ENCODE measurements at places on chromosomes 5 and 9.

DNA sequence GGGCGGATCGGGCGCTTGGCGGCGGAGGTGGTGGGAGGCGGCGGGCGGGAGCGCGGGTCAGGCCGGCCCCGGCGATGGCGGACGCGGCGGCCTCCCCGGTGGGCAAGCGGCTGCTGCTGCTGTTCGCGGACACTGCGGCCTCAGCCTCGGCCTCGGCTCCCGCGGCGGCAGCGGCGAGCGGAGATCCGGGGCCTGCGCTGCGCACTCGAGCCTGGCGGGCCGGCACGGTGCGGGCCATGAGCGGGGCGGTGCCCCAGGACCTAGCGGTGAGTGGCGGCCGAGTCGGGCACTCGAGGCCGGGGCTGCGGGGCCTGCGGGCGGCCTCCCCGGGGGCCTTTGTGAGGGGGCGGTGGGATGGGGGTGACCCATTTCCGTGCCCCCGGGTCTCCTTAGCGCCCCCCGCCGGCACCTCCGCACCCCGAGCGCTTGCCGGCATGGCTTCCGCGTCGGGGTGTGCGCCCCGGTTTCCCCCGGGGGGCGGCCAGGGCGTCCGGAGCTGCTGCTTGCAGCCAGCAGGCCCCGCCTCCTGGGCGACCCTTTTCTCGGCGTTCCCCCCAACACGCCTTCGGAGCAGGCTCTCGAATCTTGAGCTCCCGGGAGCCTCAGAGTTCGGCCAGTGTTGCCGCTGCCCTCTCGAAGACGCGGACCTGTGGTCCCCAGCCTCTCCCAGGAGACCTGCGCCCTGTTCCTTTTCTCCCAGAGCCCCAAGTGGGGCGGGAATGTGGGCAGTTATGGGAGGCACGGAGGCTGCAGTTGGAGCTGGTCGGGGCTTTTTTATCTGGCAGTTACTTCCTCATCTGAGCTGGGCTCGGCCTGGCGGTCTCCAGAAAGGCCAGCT is 456 bp downstream of the KDM3B start:
- DNase-seq = peak; percentile 74

DNA sequence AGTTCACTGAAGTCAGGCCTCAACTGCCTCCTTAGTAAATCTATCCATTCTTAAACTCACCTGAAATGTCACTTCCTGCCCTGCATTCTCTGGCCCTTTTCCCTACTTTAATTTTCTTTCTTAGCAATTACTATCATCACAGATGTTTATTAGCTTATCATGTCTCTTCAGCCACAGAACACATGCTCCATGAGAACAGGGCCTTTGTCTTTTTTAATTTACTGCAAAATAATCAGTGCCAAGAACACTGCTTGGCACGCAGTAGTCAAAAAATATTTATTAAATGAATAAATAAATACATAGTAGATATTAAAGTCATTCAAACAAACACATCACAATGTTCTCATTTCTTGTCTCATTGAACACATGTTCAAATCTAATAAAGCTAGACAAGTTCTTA is 46.2 kb downstream of the SKIC3 start:
- no peak for DNase-seq

DNA sequence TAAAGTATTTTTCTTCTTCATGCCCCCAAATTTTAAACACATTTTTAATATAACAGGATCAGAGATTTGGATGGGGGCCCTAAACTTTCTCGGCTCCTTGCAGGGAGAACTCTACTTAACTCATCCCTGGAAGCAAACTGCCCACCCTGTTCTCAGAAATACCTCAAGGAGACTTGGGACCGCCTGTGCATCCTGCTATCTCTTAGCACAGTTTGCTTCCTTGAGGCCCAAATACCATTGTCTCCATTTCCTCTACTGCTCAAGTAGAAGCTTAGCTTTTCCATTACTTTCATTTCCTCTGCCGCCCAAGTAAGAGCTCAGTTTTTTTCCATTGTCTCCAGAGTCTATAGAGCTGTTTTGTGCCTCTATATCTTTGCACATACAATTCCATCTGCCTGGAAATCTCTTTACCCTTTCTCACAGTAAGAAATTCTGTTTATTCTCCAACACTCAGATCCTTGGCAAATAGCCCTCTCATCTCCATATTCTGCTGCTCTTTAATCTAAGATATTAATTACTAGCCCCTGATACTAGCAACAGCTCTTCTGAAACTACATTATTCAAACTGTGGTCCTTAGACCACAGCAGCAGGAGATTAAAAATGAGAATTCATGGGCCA is 137.8 kb downstream of the CEMIP2 start:
- no peak for DNase-seq

DNA sequence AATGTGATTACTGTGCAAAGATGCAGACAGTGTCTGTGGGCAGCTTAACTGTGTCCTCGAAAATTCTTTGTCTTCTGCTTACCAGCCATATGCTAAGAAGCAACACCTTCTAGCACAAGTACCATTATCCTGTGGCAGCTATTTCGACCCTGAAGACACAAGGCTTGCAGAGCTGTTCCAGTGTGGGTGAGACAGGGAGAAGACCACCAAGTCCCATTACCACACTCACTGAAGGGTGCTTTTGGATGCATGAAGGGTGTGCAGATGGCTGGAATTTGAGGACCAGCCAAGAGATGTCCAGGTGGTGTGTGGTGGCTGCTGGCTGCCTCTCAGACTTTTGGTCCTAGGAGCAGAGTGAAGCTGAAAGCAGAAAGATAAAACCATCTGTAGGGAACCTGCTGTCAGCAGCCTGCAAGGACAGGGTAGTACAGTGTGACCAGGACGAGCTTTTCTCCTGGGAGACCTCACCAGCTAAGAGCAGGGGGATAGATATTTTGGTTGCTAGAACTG is 161.8 kb downstream of the ICE1 start:
- DNase-seq = no peak

DNA sequence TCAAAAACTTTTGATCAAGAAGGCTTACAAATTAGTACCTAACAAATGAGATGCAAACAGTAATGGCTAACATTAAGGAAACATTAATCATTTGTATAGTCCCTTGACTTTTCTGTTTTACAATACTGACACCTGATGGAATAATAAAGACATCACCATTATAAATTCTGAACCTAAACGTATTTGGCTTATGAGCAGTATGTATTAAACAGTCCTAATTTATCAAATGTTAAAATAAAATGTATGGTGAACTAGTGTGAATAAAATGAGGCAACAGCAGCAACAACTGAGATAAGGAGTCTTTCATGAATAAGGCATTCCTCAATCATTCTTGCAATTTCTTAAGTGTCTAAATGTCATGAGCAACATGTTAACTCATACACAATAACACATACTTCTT is 6.0 kb downstream of the PUM3 start:
- DNase-seq = no peak

DNA sequence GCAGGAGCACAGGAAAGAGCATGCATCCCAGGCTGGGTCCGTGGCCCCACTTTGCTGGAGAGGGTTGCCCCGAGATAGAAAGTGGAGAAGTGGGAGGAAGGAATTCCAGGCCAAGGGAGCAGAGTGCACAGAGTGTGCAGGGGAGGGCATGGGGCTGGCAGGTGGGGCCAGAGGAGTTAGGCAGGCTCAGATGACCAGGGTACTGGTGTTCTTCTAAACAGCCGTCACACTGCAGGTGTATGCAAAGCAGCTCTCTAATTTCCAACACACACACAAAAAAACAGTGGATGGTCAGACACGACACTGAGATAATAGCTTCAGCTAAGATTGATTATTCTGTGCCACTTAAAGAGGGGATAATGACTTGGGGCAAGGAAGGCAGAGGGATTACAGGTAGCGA is 212.2 kb downstream of the MTRR start:
- no peak for DNase-seq

- no peak for DNase-seq
Measured at GRCh38 chr5:53730943-53731342, 170.5 kb downstream of the NDUFS4 start.

GRCh38 chr5:2030131-2030530 is 147.4 kb upstream of the IRX4 start:
- DNase-seq = no peak

DNA sequence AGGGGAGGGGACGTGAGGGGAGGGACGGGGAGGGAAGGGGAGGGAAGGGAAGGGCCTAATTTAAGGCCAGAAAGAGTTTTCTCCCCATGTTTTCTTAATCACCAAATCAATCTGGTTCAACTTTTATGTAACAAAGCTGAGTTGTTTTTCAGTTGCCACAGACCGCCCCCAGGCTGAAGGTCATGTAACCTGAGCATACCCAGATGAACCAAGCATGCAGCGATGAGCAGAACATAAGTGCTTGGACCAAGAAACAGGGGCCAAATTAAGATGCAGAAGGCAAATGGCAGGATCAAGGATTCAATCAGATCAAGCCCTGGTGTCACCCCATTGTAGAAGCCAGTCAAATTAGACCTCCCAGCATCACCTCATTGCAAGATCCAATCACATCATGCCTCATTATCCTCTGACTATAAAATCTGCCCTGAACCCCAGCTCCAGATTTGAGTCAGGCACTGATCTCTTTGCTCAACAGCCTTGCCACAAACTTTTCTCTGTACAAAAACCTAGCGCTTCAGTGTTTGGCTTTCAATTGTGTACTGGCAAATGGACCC is 113.5 kb upstream of the TNPO1 start:
- peak; percentile 21 for DNase-seq

DNA sequence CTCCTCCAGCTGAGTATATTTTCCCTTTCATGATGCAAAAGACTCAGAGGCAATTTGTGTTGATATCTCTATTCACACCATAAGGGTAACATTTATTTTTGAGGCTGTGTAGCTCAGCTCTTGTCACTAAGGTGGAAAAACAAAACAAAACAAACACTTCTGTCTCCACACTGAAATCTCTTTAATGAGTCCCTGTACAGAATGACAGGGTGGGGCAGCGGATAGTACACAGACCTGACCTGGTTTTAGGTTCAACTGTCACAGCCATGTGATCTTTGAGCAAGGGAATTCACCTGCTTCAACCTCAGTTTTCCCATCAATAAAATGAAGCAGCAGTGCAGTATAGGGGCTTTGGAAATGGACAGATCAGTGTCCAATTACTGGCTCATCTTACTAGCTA is 29.3 kb downstream of the TLR4 start:
- DNase-seq = no peak

- no peak for DNase-seq
Measured at GRCh38 chr9:26163931-26164330, 485.7 kb upstream of the TUSC1 start.

DNA sequence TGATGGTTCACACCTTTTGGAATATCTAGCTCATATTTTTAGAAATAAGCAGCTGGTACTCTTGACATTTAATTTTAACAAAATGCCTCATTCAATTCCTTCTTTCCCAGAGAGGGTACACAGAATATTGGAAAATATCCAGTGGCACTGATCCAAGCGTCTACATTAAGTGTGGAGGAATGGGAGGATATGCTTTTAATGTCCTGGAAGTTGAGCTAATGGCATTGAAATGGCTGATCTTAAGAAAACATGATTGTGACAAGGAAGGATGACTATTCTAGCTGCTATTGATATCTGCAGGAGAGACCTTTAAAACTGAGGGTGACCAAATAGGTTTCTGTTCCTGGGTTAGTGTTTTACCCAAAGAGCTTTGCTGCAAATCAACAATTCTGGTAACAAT is 30.0 kb downstream of the ZNF366 start:
- DNase-seq = no peak

GRCh38 chr9:98240475-98240874 is 15.0 kb downstream of the TBC1D2 start:
- no peak for DNase-seq

GRCh38 chr5:111013011-111013410 is 58.5 kb upstream of the TSLP start:
- DNase-seq = no peak

DNA sequence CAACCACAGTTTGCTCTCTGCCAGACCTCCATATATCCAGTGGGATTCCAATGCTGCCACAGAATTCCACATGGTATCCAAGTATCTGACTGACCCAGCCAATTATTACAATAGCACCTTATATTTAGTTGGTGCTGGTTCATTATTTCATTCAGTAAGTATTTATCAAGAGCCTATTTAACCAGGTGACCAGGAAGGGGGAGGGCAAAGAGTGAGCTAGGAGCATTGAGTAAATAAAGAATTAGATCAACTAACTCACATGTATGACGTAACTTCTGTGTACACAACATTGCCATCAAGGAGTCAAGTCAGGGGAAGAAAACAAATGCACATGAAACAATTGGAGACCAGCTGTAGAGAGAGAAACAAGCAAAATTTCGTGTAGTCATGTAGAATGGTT is 207.1 kb upstream of the PAPPA start:
- no peak for DNase-seq

Data from activated CD4-positive, alpha-beta T cell treated with anti-CD3 and anti-CD28 coated beads, Interleukin-2, Interleukin-6, amounts not matched to agents 100 ng/mL and 50 ng/mL, durations not matched to agents 16 hours and 8 hours (primary cell).